SK-MEL-5 (cell line): ENCODE measurements at places on chromosomes 1 and 21. TPM values are rescaled to one million over a fixed set of nuclear protein-coding genes. Genes with fewer than 3 reads are reported as not detected.

DNA sequence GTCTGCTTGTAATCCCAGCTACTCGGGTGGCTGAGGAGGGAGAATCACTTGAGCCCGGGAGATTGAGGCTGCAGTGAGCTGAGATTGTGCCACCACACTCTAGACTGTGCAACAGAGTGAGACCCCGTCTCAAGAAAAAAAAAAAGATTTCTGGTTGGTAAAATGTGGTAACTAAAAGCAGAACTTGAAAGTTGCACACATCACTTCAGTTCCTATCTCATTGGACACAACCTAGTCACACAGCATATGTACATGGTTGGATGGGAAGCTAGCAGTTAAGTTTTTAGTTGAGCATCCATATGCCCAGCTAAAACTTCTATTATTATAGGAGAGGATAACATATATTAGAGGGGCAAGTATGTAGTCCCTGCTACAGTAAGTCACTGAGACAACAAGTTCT lies 22.1 kb downstream of the BCAS2 start:
- no peak for DNase-seq

DNA sequence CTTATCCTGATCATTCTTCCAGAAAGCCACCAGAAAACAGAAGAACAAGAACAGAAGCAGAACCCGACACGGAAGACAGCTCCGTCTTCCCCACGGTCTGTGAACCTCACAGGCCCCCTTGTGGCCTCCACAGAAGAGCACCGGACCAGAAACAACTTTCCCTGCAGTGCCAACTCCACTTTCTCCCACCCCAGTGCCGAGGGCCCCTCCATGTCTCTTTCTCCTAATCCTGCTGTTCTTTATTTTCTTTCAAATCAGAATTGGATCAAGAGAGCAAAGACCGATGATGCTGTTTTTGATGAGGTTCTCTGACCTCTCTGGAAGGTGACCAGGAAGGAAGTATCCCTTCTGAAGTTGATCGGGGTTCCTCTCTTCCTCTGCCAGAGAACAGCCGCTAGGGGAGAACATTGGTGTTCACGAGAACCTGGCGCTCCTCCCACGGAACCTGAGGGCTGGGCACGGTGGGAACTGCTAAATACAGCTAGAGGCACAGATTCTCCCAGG lies 58.9 kb upstream of the CTTNBP2NL start:
- peak; percentile 63 for DNase-seq

DNA sequence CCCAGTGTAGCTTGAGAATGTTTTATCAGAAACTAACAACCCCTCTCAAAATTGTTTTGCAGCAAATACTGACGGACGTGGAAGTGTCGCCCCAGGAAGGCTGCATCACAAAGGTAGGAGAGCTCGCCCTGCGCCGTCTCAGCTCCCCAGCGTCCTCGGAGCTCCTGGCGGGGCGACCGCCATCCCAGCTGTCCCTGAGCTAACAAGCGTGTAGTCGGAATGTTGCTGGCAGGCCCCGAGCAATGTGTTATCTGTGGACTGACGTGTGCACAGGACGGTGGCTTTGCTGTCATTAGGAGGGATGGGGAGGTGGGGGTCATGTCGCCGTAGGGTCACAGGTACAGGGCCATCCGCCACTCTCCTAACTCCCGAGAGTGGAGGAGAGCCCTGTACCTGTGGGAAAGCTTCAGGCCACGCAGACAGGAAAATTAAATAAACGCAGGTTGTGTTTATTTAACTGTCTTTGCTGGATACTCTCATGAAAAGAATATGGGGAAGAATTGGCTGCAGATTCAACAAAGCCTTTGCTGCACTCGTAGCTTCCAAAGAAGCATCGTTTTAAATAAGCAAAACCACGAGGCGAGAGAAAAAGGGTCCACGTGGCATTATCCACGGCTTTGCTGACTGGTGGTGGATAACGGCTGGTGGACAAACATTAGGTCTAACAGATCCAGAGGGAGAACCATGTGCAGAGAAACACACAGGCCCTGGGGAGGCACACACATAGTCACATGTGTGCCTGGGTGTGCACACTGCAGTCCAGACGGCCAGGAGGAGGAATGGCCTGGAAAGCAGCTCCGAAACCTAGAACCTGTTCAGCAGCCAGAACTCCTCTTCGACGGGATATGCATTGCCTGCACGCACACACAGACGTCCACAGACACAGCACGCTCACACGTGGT lies 175.3 kb downstream of the PRDM16 start:
- no peak for DNase-seq

TAS1R1 gene
- not detected in 2 replicates for total RNA-seq

ITLN2 gene
- total RNA-seq = 0.69 and 0.90 TPM in 2 replicates

DNA sequence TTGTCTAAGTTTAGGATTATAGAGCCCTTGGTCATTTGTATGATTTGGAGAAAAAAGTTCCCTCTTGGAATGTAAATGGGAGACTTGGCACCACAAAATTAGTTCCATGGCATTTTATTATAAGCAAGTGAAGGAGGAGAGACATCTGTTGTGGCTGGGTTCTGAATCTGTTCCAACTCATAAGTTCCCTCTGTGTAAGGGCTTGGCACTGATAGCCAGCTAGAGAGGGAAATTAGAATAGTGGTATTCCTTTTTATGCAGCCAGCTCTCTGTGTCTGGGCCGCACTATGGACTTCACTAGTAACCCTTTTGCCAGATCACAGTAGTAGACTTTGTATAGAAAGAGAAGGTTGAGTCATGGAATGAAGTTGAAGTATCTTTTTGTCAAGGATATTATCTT lies 31.1 kb downstream of the GNAI3 start:
- DNase-seq = no peak

- DNase-seq = no peak
These were observed 776 bp upstream of the TNFRSF9 start for GRCh38 chr1:7941437-7941793.

ARHGAP30 gene
- total RNA-seq = not detected in 2 replicates

MMEL1 gene
- total RNA-seq = not detected in 2 replicates

GRCh38 chr1:180165509-180166435 lies 11.1 kb downstream of the QSOX1 start:
- no peak for DNase-seq

MYBPH gene
- not detected in 2 replicates for total RNA-seq

DNA sequence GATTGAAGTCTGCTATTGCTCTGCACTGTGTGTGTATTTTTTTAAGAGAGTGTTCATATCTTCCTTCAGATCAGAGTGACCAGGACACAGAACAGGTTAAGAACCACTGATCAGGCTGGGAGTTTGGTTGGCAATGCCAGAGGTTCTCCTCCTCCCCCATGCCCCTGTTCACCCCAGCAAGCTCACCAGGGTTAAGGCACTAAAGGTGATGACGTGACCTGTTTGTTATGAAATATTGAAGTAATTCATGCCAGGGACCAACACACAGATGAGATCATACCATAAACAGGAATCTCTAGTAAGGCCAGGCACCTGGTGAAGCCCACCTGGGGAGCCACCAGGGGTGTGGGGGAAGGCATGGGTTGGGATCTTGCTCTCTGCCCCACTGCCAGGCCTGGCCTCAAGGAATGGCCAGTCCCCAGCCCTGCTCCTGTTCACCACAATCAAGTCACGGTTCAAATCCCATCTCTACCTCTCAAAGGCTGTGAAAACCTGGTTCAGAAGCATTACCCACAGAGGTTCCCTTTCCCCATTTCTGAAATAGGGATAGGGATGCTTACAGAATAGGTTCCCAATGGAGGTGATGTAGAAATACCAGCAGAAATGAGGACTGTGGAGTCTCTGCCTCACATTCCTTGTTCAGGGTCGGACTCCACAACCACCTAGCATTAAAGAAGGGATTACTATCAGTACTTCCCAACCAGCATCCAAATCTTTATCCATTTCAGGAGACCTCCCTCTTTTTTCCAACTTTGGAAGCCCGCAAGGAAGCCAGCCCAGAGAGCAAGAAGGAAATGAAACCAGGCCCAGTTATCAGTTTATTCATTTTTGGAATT lies 2.4 kb downstream of the ID3 start:
- no peak for DNase-seq

DNA sequence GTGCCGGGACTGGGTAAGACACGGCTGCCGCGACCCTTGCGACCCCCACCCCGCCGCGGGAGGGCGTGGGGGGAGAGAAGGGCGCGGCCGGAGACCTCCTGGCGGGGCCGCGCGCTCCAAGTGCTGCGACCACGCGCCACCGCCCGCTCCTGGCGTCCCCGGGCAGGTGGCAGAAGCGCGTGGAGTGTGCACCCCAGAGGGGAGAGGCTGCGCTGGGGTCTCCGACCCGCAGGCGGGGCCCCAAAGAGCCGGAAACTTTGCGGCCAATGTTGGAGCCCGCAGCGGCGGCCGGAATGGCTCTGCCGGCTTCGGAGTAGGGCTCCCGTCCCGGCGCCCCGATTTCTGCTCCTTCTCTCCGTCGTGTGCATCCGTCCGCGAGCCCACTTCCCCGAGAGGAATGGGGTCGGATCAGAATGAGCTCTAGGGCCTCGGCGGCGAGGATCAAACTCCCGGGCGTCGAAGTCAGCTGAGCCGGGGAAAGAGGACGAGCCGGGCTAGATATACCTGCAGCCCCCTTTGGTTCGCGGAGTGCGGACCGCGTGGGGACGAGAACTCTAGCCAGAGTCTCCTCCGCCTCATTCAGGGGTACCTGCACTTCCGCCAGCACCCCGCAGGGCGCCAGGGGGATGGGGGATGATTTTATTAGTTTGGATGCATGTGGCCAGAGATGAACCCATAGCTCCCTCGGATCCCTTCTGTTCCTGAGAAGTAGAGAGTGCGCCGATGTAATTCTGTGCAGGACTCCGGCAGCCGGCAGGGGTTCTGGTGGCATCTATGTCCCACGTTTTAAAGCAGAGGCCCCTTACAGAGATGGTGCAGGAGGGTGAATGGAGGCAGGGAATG lies 751 bp downstream of the STUM start:
- no peak for DNase-seq

DNA sequence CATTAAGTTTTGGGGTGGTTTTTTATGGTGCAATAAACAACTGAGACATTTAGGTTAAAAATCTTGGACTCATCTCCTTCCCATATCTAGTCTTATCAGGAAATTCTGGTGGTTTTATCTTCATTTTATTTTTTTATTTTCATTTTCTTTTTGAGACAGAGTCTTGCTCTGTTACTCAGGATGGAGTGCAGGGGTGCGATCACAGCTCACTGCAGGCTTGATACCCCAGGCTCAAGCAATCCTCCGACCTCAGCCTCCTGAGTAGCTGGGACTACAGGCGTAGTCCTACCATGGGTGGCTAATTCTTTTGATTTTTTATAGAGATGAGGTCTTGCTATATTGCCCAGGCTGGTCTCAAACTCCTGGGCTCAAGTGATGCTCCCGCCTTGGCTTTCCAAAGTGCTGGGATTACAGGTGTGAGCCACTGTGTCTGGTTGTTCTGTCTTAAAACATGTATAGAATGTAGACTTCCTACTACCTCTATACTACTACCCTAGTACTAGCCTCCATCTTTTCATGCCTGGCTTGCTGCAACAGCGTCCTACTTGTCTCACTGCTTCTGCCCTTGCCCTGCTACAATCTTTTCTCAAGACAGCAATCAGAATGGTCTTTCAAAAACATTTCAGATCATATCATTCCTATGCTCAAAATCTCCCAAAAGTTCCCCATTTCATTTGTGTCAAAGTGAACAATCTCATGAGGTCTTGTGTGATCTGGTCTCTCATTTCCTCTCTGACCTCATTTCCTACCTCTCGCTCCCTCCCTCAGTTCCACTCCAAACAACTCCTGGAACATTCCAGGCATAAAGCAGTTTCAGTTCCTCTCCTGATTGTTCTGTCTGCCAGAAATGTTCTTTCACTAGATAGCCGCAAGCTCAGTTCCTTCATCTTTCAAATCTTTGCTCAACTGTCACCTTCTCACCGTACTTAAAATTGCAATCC lies 5.9 kb upstream of the FCGR2A start:
- DNase-seq = peak; percentile 66

DNA sequence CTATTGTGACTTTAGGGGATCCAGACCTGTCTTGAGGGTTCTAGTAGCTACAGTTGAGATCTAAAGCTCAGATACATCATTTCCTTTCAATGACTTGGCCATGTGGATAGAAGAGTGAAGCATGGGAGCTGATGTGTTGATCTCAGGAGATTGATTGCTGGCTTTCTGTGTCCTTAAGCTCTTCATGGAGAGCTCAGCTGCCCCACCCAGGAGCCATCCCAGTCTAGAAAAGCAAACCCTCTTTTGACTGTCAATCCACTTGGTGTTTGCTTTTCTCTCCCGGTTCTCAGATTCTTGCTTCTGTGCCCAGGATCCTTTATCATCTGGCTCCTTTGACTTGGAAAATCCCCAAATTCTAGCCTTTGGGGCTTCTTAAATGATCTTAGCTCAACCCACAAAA lies 87.2 kb downstream of the ATP1A1 start:
- no peak for DNase-seq
